ENCODE measurements at places on chromosomes 3 and 15.

DNA sequence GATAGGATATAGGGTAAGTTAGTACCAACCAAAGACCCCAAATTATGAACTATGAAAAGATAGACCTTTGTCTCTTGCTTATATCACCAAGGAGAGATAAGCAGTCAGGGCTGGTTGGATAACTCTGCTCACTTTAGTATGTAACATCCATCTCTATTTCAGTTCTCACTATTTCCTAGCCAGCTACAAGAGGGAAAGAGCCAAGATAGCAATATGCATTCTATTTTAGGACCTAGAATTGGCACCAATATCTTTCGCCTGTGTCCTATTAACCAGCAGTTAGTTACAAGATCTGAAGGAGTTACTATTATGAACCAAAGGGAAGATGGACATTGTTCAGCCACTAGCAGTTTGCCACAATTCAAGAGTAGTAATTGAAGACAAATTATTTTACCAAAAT is 457.5 kb downstream of the NSUN3 start:
- DNase-seq = no peak

DNA sequence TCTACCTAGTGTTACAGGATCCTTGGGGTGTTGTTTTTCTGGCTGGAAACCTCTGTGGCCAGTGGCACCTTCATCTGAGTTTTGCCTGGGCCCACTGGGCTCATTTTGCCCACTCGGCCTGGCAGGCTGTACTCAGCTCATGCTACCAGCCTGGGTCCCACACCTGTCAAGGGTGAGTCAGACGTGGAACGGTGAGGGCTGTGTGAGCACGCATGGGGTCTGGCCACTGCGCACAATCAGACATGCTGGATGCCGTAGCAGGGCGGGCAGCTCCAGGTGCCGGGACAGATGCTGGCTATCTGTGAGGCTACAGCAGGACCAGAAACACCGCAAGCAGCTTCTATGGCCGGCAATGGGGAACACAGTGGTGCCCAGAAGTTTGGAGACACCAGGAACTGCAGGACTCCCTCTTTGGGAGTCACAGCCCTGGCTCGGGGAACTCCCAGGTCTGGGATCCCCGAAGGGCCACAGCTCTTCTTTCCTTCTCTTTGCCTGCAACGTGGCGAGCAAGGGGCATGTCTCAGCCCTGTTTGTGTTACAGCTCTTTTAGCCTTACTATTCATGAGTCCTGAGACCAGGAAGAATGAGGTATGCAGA is 35.9 kb upstream of the DNAJC13 start:
- DNase-seq = no peak

DNA sequence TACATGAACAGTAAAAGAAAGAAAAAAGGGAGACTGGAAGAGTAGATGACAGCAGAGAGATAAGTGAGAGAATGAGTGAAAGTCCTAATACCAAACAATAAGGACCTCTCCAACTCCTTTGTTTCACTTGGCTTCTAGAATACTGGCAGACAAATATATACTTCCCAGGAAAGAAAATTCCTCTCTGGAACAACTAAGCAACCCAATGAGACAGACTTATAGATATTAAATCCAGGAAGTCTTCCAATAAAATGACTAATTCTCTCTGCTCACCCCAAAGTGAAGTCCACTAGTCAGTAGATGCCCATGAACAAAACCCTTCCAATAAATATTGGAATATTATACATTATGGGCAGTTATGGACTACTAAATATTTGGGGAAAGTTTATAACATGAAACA is 114.2 kb downstream of the NEDD4 start:
- DNase-seq = peak; percentile 35

DNA sequence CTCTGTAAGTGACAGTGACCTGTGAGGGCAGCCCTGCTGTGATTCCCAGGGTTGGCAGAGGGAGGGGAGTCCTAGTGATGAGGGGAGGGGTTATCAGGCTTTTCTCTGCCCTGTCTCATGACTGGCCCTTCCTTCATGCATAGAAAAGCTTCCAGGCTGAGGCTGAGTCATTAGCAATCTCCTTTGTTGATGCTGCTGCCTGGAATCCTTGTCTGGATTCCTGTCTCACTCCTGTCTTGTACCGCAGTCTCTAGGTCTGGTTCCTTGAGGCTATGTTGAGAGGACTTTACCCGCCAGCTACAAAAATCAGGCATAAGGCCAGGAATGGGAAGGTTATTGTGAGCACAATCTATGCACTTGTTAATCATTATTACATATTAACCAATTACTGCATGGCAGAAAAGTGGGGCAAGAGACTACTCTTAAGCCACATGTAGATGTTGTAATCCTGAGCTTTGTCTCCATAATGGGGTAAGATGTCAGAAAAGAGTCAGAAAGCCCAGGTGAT is 7.2 kb downstream of the KLHL6 start:
- DNase-seq = peak; percentile 85

DNA sequence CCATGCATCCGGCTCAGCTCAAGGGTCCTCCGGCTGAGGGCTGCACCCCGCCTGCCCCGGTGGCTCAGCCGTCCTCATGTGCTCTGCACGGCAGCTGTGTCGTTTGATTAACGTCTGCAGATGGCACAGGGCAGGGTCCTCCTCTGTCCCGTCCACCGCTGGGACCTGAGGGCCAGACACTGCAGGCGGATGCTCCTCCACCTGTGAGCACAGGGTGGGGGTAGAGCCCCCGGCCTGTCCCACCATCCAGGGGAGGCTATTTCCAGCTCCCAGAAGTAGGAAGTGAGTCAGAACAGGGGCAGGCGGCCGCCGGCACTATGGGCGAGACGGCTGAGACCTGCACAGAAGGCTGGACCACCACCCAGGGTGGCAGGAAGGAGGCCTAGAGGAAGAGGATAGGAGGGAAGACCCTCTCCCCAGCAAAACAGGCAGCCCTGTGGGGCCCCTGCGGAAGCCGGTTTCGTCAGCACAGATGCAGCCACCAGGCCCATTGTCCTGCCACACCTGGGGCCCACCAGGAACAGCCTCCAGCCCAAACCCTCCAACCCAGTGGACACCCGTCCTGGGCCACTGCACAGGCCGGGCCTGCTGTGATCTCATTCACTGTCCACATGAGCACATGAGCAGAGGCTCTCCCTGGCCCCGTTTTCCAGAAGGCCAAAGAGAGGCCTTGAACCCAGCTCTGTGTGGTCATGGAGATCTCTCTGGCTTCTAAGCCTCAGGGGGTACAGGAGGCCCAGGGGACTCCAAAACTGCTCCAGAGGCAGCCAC is 12.6 kb upstream of the PLXND1 start:
- no peak for DNase-seq

Measured in EH (cell line).